ENCODE measurements at places on chromosomes 11 and 22.

- DNase-seq = peak; percentile 3
Observed at GRCh38 chr22:29351042-29351441, 35.5 kb upstream of the RASL10A start.

GRCh38 chr11:73564903-73565302, 33.0 kb downstream of the FAM168A start:
- no peak for DNase-seq

- no peak for DNase-seq
Observed at GRCh38 chr11:125173556-125173955, 9.0 kb downstream of the PKNOX2 start.

DNA sequence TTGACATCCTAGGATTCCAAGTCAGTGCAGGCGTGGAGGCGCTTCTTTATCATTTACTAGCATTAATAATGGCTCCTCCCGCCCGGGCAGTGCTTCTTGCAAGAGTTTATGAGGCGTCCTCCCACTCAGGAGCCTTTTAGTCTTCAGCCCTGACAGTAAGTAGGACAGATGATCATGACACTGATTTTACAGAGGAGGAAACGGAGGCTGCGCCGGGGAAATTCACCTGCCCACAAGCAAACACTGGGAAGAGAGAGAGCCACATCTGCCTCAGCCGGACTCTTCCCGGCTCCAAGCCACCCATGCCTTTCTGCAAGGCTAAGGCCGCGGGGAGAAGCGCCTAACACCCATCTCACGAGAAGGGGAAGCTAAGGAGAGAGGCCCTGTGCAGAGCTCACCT, 35.9 kb downstream of the KIAA0930 start:
- no peak for DNase-seq

DNA sequence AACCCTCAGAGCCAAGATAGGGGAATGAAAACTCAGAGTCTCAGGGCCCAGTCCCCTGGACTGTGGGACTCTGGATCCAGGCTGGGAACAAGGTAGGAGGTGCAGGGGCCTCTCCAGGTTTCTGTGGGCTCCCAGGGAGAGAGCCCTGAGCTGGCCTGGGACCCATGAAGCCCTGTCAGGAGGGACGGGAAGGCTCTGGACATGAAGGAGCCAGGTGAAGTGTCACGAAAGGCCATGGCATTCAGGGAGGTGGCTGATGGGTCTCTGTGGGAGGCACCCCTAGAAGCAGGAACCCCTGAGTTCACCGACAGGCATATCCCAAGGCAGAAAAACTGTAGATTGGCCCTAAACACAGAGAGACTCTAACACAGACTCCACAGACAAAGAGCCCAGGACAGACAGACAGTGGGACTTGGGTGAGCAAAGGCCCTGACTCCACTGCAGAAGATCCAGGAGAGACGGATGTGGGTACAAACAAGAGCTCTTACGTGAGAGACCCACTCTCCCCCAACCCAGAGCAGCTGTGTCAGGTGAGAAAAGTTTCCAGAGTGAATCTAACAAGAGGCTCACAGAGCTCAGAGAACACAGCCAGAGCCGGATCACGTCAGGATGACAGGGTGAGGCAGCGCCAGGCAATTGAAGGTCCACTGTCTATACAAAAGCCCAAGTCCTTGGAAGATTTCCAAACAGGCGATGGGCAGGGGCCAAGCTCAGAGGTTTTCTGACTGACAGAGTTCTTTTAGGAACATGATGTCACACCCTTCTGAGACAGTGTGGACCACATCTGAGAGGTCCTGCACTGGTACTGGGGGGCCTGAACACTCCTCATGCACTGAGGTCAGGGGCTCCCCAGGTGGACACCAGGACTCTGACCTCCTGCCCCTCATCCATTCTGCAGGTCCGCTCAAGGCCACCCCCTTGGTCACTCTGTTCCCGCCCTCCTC, 27.4 kb downstream of the IGLL5 start:
- no peak for DNase-seq

DNA sequence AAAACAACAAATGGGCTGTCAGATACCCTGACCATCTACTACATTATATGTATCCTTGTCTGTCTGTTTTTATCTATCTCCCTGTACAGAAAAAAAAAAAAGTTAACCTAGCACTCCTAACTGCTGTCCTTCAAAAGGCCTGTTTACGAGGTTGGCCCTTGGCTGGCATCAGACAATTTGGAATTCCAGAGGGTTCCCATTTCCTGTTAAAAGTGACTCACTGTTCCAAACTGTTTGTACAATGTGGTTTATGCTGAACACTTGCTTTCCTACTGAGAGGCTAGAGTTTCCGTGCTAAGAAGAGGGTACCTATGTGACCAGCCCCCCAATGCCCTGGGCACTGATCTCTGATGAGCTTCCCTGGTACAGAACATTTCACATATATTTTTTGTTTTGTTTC, 65.9 kb upstream of the HMGXB4 start:
- no peak for DNase-seq

DNA sequence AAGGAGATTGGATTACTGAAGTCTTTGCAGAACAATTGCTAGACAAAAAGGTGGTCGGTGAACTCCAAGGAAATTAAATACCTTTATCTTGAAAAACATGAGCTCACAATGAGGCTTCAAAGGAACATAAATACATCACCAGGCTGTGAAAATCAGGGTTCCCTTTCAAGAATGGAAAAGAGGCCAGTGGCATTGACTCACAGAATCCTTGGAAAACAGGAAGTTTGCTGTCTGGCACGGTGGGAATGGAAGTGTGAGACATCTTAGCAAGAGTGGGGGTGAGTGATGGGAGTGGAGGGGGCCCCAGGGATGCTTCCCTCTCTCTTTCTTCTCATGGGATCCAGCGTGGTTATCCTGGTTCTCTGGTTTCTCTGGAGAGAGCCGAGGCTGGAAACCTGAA, 48.9 kb upstream of the TBCEL start:
- DNase-seq = no peak

- no peak for DNase-seq
Observed at GRCh38 chr11:34570584-34570983, 50.3 kb upstream of the EHF start.

DNA sequence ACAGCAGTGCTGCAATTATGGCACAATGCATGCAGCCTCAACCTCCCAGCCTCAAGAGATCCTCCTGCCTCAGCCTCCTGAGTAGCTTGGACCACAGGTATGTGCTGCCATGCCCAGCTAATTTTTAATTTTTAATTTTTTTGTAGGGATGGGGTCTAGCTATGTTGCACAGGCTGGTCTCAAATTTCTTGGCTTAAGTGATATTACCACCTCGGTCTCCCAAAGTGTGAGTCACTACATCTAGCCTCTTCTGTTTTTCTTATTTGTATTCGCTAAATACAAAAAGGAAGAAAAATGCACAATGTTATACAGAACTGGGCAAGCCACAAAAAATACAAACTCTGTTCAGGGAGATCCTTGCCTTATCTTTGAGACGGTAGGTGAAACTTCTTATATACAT, 62.1 kb downstream of the DDI1 start:
- DNase-seq = no peak

- no peak for DNase-seq
Observed at GRCh38 chr22:27284324-27284723, 517.2 kb downstream of the MN1 start.

DNA sequence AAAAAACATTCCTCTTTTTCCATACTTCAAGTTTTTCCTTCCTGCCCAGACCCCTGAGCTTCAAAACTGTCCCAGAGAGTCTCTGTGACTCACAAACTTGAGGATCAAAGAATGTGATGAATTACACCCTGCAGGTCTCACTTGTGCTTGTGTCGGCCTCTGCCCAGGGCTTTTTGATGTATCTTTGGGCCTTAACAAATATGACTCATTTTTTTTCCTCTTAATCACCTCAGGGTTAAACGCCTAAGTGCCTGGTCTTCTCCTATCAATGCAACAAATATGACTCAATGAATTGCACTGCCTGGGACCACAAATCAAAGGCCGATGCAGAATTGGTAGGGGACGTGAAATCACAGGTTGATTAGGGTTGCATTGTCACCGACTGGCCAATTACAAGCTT, 267.7 kb downstream of the LARGE1 start:
- no peak for DNase-seq

- no peak for DNase-seq
Observed at GRCh38 chr11:46736146-46736545, 17.1 kb downstream of the F2 start.

DNA sequence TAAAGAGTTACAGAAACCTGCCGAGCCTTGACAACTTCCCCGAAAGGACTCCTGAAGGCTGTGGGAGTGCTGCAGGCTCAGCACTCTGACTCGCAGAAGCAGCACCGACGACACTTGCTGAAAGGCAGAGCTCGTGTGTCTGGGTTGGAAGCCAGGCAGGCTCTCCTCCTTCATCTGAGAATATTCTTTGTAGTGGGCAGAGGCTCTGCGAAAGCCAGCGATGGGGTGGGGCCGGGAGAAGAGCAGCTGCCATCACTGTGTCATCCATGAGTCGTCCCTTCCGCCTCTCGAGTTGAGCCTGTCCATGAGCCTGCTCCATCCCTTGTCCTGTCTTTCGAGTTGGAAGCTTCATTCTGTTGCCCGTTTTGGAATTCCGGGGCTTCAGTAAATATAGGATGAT, 11.9 kb downstream of the GLB1L2 start:
- DNase-seq = no peak

GRCh38 chr22:32043391-32043790, 330 bp downstream of the SLC5A1 start:
- DNase-seq = no peak

DNA sequence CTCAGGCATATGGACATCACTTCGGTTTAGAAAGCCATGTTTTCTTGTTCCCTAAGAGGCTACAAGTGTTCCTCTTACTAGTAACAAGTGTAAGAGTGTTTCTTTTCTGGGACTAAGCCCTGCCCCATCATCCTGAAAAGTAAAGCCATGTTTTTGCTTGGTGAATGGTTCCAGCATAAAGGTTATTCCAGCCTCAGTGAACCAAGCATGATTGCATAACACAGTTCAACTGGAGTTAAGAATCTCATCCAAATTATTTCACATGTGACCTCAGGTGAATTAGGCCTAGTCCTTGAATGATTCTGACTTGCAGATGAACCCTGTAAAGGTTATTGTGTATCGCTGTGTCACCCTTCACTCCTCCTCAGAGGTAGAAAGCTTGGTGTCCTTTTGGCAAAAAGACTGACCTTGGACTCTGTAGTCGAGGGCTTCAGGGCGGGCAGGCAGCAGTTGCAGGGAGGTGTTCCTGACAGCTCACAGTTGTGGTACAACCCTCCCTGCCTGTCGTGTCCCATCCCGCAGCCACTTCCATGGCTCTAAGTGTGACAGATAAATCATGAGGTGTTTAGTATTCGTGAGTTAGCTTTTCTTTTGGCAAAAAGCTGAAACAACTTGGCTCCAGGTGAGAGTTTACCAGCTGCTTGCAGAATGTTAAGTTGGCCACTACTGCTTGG, 321.8 kb downstream of the CADM1 start:
- DNase-seq = no peak

- DNase-seq = no peak
Observed at GRCh38 chr22:45726081-45726480, 54.4 kb downstream of the ATXN10 start.

- no peak for DNase-seq
Observed at GRCh38 chr11:125448136-125448535, 47.9 kb downstream of the FEZ1 start.

DNA sequence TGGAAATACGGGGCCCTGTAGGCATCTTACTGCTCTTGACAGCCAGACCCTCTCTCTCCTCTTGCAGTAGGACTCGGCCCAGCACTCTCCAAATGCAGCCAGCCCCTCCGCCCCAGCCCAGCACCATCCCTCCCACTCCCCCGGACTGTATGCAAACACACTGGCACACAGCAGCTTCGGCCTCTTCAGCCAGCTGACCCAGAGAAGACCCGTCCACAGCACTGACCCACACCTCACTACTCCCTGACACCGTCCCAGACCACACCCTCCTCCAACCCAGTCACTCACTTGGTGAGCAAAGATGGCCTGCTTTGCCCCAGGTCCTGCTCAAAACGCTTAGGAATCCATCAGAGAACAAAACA, 164.6 kb downstream of the IGLL1 start:
- peak; percentile 38 for DNase-seq

GRCh38 chr11:28026634-28027290, 81.2 kb downstream of the KIF18A start:
- DNase-seq = no peak

DNA sequence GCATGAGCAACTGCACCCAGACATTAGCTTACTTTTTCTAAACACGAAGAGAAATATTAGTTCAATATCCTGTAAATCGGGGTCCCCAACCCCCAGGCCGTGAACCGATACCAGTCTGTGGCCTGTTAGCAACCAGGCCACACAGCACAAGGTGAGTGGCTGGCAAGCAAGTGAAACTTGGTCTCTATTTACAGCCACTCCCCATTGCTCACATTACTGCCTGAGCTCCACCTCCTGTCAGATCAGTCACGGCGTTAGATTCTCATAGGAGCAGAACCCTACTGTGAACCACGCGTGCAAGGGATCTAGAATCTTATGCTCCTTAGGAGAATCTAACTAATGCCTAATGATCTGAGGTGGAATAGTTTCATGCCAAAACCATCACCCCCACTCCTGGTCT, 27.8 kb upstream of the DEPDC7 start:
- DNase-seq = no peak

Measured in aorta (tissue), 5 donors.